Stimulated activated CD8-positive, alpha-beta memory T cell treated with anti-CD3 and anti-CD28 coated beads, Interleukin-15, amount 100 ng/mL, for 4 hours (primary cell): ENCODE measurements at places on chromosomes 6 and 20.

DNA sequence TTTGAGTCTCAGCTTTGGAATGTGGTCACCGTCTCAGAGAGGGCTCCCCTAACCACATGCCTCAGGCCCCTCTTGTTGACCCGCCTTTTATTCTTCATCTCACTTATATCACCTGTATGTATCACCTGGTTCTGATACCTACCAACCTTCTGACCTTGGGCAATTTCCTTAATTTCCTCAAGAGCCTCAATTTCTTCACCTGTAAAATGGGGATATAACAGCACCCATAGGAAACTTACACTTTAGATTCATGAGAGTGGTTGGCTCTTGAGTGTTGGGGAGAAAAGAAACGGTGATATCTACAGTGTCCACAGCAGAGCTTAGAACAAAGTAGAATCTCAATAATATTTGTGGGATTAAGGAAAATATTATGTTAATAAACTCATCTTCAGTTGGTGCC is 4.0 kb upstream of the DDX27 start:
- DNase-seq, result no peak

- DNase-seq, result no peak
Observed at GRCh38 chr6:116572162-116572561, 858 bp downstream of the RWDD1 start.

DNA sequence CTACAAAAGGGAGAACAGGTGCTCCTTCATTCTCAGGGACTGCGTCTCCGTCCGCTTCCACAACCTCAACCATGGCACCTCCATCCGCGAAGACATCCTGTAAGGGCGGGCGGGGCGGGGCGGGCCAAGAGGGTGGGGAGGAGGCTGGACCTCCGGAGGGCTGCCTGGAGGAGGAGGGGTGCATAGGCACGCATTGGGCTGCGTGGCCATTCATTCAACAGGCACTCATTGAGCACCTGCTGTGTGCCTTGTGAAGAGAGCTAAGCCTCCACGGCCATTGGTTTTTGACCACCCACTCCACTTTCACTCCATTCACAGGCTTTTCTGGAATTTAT is 435 bp downstream of the ZSWIM3 start:
- no peak for DNase-seq

DNA sequence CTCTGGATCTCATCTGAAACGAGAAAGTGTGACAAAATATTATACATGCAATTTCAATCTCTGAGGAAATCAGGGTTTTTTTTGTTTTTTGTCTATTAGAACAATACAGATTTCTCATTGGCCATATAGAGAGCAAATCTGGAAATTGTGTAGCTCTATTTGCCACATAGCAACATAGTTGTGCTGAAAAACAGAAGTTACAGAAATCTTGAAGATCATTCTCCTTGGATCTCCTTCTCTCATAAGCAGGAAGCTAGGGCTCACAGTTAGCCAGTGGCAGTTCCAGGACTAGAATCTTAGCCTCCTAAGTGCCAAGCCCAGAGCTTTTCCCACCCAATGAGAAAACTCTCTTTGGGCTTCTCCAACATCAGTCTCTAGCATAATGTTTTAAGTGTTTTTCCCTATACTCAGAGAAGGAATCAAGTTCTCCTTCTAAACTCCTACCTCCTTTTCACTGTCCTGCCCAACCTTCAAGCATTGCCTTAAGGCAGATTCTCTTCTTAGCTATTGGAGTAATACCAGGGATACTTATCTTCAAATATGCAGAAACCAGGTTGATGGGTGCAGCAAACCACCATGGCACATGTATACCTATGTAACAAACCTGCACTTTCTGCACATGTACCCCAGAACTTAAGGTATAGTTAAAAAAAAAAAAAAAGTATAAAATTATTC is 211.6 kb downstream of the ALDH8A1 start:
- no peak for DNase-seq

- DNase-seq, result no peak
Observed at GRCh38 chr20:61763740-61764400, 301.8 kb downstream of the TAF4 start.

DNA sequence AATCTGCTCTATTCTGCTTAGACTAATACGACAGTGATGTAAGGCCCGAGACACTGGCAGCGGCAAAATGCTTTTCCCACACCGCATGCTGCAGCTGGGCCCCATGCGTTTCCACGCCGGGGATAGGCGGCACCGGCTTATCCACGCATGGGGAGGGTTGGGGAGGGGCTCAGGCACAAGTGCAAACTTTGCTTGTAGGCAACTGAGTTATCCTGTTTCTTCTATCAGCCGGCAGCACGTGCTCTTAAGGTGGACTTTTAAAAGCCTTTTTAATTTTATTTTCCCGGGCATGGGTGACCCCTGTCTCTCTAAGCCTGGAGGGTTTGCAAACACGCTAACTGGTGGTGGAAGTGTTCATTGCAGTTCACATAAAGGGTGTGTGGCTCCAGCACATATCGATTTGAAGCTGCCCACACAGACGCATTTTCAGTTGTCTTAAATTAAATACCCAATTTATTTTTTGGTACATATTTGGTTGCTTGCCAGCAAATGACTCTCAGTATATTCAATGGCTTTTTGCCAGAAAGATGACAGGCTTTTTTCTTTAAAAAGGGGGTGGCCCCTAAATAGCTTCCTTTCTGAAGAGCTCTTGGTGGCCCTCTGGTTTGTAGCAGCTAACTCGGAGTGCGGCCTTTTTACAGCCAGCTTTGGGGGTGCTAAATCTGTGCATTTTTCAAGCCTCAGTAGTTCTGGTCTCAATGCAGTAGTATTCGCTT is 561.8 kb upstream of the AGPAT4 start:
- no peak for DNase-seq

GRCh38 chr6:152129691-152130151 is 322.2 kb downstream of the ESR1 start:
- no peak for DNase-seq

GRCh38 chr20:41029150-41029901 is 704 bp downstream of the TOP1 start:
- DNase-seq, result no peak

GRCh38 chr20:46903256-46903655 is 8.6 kb downstream of the EYA2 start:
- no peak for DNase-seq

- DNase-seq, result no peak
Observed at GRCh38 chr20:21361266-21361665, 36.1 kb downstream of the NKX2-4 start.

DNA sequence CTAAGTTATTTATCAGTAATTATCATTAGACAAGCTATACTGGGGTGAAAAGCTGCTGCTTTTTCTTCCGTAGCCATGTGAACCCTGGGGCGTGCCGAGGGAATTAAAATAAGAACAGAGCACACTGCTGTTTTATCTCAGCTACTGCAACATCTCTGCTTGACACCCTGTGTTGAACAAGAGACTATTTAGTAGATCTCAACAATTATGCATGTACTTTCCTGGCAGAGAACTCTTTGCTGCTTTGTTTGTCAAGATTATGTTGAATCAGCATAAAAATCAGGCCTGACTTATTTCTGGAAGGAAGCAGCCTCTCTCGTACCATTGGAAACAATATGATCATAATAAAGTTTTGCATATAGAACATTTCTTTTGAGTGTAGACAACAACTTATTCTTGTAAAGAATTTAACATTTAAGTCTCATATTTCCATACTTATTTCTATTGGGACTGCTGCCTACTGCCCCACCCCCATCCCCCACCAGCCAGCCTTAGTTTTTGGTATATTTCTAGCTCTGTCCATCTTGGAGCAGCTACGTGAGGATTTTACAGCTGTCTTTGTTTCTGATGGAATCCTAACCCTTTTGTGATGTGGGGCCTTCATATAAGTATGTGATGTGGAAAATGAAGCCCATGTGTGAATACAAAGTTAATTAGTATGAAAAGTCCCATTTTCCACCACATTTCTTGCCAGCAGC is 1011.4 kb downstream of the KIF16B start:
- no peak for DNase-seq

- no peak for DNase-seq
Observed at GRCh38 chr6:156402628-156403027, 374.6 kb upstream of the ARID1B start.

DNA sequence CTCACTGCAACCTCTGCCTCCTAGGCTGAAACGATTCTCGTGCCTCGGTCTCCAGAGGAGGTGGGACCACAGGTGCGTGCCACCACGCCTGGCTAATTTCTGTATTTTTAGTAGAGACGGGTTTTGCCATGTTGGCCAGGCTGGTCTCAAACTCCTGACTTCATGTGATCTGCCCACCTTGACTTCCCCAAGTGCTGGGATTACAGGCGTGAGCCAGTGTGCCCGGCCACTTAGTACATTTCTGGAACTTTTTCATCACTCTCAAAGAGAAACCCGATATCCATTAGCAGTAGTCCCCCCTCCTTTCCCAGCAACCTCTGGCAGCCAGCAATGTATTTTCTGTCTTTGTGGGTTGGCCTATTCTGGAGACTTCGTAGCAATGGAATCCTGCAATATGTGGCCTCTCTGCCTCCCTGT is 109.8 kb downstream of the JARID2 start:
- DNase-seq, result no peak

- no peak for DNase-seq
Observed at GRCh38 chr6:169362501-169363121, 109.0 kb upstream of the THBS2 start.

- DNase-seq, result no peak
Observed at GRCh38 chr6:166591026-166591425, 4.5 kb upstream of the RAMACL start.

DNA sequence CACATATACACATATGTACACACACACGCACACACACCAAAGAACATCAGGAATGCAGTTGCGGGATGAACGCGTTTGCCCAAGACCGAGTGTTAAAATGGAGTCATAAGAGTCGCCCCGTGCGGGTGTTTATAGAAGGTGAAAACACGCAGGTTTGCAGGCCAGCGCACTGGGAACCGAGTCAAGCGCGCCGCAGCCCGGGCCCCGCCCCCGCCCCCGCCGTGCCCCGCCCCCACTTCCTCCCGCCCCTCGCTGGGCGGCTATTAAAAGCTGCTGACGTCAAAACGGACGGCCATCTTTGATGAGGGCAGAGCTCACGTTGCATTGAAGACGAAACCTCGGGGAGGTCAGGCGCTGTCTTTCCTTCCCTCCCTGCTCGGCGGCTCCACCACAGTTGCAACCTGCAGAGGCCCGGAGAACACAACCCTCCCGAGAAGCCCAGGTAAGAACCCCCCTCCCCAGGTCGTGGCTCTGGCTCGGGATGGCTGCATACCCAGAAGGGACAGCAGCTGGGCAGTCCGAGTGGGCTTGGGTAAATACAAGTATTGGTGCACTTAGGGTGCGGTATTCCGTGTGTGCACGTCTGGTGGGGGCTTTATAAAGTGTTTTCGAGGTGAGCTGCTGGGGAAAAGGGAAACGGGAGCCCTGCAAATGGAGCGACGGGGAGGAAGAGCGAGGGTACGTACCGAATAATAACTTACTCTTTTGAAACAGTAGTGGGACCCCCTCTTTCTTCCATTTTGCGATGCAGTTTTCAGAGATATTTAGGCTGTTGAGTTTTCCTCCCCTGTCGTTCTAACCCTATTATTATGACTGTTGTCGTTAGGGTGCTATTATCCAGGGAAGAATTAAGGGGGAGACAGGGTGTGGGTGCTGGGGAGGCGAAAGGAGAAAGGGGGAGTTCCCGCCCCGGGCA is at the start of gene SNAP25:
SNAP25 (plus strand) TSS at position 295 of the 916 bp plus-strand sequence. CDS start 56,662 bp downstream, outside the sequence.
- DNase-seq, result no peak

GRCh38 chr20:54649511-54649962 is 174.1 kb downstream of the DOK5 start:
- DNase-seq, result peak; percentile 1

- DNase-seq, result no peak
Observed at GRCh38 chr6:55469951-55470366, 109.0 kb downstream of the HMGCLL1 start.

- no peak for DNase-seq
Observed at GRCh38 chr6:157198425-157199279, 124.7 kb downstream of the TMEM242 start.

GRCh38 chr6:30334075-30334783 is 7.5 kb downstream of the TRIM39 start:
- no peak for DNase-seq

DNA sequence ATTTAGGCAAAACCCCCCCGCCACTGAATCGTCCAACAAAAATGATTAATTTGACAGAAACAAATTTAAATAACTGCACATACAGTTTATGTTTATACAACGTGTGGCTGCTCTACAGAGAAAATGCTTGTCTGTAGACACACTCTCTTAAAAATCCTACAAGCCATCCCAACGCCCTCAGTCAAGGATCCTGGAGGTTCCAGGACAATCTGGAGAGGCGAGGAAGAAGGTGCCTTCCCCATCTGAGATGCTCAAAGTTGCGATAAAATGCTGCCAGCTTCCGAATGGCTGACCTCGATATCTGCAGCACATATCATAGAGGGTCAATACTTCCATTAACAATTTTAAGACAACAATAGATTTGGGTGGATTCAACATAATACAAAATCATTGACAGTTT is 25.3 kb downstream of the ZNF217 start:
- no peak for DNase-seq

DNA sequence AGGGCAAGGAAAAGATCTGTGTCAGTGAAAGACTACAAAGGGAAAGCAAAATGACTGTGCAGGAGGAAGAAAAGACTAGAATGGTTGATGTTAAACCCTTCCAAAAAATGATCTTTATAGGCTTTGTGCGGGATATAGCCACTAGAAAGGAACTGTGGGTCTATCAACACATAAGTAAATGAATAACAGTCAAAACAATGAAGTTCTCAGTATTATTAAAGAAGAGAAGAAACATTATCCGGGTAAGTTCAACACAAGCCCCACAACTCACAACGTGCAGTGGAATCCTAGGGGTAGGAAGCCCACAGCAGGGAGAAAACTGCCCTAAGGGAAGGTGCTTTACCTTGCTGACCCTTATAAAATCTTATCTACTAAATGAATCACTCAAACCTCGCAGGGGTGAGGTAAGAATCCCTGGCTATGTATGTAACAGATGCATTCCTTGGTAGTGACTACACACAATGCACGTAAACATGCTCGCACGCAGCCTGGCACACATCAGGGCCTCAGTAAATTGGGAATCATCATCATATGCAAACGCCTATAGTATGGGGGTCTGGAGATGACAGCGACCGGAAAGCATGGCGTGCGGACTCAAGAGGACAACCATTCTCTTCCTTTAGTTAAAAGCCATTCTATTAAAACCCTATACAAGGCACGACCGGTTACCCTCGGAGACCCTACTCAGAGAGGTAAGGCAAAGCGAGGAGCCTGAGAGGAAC is 11.3 kb downstream of the TFAP2A start:
- no peak for DNase-seq

- DNase-seq, result no peak
Observed at GRCh38 chr20:10946124-10946880, 272.5 kb upstream of the JAG1 start.

- no peak for DNase-seq
Observed at GRCh38 chr6:73801652-73802268, 105.8 kb downstream of the CD109 start.

DNA sequence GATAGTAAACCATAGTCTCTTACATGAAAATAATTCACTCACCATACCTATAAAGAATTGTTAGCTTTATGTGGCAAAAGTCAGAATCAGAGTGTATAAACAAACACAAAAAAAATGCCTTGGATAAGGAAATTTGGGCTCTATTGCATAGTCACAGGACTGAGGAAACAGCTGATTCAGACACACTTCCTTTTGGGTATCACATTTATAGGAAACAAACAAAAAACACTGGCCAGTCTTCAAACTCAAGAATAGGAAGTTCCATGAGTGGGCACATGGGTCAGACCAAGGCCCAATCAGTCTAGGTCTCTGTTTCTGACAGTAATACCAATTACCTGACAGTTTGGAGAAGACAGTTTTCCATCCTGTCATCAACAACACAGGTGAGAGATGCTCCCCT is 8.0 kb downstream of the SLC18B1 start:
- no peak for DNase-seq
